Left lung (tissue), 14 donors: ENCODE measurements at places on chromosomes 2 and 18. TPM values are rescaled to one million over a fixed set of nuclear protein-coding genes. Genes with fewer than 3 reads are reported as not detected.

RGPD6 gene
- 35.2 TPM for polyA plus RNA-seq

SIGLEC15 gene
- polyA plus RNA-seq: 0.33 TPM

RNF125 gene
- polyA plus RNA-seq: 9.7 TPM

TRIM43 gene
- polyA plus RNA-seq: not detected

OSBPL6 gene
- polyA plus RNA-seq: 3.3 TPM

ABCA12 gene
- 0.13 TPM for polyA plus RNA-seq

CCDC93 gene
- 51.3 TPM for polyA plus RNA-seq

ITGA6 gene
- polyA plus RNA-seq: 72.0 TPM

TDRD15 gene
- not detected for polyA plus RNA-seq

MALT1 gene
- polyA plus RNA-seq: 31.4 TPM

BCL11A gene
- polyA plus RNA-seq: 23.0 TPM

RAB6D gene
- polyA plus RNA-seq: 2.1 TPM

NPC1 gene
- polyA plus RNA-seq: 25.1 TPM

POTEI gene
- polyA plus RNA-seq: 0.93 TPM

BCS1L gene
- 56.9 TPM for polyA plus RNA-seq

TEKT4 gene
- polyA plus RNA-seq: 1.8 TPM
